Stimulated activated CD8-positive, alpha-beta memory T cell treated with anti-CD3 and anti-CD28 coated beads, Interleukin-2, amount 100 ng/mL, for 1 hour (primary cell): ENCODE measurements at places on chromosomes 2 and 18.

- peak; percentile 50 for DNase-seq
These were observed 180.2 kb downstream of the RNF144A start for GRCh38 chr2:7097353-7097895.

DNA sequence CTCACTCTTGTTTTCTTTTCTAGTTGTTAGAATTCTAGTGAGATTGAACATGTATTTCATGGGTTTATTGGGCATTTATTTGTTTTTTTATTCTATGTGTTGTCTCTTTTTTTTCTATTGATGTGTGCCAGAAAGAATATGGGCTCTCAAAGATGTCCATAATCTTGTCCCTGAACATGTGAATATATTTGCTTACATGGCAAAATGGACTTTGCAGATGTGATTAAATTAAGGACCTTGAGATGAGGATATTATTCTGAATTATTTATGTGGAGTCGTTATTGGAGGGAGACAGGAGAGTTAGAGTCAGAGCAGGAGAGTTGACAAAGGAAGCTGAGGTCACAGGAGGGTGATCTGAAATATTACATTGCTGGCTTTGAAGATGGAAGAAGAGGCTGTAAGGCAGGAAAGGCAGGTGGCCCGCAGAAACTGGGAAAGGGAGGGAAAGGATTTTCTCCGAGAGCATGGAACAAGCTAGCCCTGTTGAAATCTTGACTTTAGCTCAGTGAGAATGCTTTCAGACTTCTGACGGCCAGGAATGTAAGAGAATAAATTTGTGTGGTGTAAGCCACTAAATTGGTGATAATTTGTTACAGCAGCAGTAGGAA lies 82.8 kb downstream of the NABP1 start:
- no peak for DNase-seq

- no peak for DNase-seq
These were observed 128.6 kb upstream of the NYAP2 start for GRCh38 chr2:225270861-225271260.

DNA sequence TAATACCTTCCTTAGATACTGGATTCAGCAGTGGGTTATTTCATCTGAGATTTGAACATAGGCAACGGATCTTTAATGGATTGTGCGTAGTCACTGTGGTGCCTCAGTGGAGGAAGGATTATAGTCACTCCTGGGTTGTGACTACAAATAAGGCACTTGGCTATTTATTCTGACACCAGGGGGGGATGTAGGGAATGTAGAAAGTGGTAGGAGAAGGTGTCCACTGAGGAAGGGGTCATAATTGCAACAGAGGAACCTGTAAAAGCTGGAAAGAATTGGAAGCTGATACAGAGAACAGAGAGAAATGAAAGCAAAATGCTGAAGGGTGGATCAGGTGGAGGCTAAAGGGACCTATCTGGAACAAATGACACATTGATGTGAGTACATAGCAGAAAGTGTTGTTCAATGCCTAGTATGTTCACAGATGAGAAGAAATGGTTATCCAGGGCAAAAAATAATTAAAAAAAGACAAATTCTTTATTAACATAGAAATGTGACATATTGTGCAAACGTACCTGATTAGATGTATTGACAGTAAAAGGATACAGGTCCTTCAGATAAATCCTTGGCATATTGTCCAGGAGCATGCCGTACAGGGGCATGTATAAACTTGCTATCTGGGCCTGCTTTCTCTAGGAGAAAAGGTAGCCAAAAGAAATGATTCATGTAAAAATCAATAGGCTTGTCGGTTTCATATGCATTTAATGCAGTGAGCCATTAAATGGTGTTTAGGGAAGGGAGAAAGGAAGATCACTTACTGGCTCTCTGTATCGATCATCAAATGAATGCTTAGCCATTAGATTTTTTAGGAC lies 91.2 kb upstream of the CCDC195 start:
- DNase-seq: no peak

DNA sequence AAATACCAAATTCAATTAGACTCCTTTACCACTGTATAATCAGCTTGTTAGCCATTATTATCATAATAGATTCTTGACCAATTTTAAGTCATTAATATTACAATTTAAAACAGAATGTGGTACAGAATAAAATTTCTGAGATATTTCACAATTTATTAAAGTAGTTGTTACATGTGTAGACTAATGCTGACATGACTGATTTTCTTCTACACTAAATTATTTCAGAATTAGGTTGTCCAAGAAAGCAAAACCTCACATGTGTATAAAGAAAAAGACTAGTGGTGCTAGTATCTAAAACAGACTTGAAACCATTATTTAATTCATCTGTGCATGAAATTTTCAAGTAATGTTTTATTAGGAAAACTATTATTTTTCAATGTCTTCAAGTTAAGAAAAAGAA lies 79.2 kb upstream of the COL3A1 start:
- no peak for DNase-seq

DNA sequence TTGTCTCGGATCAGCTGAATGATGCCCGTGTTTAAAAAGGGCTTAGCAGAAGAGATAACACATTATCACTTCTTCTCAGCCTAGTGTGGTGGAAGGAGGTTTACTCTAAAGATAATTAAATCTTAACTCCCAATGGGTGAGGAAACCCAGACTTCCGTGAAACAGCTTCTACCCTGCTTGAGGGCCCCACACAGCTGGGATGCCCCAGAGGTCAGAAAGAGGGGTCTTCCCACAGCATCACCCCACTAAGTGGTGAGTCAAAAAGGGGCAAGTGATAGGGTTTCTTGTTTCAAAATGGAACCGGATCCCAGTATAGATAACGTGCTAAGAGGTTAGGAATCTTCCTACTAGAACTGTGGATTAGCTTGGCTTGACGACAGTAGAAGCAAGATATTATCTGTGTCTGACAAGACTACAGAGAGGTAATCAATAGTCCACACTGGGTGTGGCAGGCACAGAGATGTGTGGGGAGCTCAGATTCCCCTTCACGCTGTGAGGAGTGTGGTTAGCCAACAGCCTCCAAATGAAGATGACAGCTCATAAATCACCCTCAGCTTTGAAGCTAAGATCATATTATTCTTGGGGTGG lies 129.6 kb upstream of the COPS8 start:
- no peak for DNase-seq

DNA sequence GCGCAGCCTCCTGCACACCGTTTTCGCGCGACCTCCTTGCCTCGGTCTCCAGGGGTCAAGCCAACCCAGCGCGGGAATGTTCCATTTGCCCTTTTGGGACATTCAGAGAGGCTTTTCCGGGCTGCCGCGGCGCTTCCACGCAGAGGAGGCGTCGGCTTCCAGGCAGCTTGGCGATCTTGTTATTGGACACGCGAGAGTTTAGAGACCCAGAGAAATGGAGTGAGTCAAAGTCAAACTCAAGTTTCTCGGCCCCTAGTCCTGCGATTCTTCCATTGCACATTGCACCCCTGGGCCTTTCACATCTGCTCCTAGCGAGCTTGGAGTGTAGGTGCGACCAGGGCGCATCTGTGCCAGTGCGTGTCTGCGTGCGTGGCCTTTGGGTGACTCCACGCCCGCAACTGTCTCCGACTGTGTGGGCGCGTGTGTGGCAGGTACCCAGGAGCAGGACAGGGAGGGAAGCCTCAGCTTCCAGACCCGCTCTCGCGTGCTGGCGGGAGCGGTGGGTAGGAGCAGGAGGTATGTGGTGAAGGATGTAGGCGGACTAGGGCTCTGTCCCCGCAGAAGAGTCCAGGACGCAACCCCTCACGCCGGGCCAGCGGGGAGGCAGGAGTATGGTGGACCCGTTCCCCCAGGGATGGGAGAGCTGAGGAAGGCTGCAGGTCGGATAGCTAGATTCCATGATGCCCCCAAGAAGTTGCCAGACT lies 13.5 kb downstream of the SIX3 start:
- DNase-seq: no peak

- no peak for DNase-seq
These were observed 9.0 kb upstream of the CWC22 start for GRCh38 chr2:180015951-180016709.
